ENCODE measurements at places on chromosomes 3 and 15.

DNA sequence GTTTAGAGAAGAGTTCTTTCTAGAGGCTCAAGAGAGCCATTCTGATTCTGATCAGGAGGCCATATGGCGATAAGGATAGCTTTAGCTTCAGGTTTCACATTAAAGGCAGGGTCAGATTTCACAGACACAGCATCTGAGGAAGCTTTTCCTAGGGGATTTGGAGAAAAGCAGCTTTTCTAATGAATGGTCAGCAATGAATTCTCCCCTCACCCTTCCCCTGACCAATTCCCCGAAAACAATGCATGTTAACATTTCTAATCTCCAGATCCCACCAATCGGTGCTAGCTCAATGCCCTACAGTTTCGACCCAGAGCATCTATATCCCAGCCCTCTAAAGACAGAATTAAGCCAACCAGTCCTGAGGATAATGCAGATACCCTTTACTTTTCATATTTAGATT, 9.8 kb downstream of the AGBL1 start:
- no peak for DNase-seq

DNA sequence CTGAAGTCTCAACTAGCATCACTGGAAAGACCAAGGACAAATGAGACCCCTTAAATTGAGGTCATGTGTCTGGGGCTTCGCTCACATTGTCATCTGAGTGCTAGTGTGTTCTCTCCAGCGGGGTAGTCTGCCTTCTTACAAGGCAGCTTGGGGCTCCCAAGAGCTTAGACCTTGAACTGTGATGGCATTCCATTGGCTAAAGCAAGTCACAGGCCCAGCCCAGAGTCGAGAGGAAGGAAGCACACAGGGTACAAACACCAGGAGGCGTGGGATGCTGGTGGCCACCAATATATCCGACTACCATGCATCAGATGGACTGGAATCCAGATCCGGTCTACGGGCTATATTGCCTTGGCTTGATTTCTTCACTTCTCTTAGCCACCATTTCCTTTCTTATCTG, 31.5 kb upstream of the DYNC1LI1 start:
- DNase-seq = no peak

DNA sequence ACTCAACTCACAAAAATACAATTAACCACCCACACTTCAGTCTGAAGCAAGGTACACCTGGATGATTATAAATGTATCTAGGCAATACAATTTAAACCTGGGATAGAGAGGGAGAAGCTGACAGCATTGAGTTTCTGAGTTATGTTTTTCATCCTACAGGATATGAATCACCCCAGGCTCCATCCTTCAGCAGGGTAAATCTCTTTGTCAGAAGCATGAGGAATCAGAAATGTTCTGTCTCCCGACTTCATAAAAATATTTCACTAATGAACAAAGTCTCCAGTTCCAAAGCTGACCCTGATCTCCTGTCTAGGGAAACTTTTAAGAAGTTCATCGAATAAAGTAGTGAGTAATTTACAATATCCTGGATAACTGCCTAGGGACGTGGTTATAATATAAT, 25.5 kb upstream of the FRMD4B start:
- no peak for DNase-seq

DNA sequence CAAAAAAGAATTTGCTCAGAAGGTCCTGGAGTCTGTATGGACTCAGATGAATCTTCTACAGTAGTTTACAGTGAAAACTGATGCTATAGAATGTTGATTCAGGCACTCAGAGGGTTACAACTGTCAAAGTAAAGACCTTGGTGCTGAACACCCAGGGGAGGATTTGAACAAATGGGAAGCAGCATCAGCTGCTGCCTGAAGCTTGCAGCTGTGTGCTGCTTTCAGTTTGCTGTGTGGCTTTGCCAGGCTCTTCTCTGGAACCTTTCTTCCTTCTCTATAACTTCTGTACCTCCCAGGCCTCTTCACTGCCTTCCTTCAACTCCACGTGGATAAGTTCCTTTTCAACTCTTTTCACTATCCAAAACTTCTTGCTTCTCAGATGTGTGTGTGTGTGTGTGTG, 214.2 kb downstream of the GRM7 start:
- DNase-seq = no peak

GRCh38 chr15:88661041-88661700, 22.4 kb downstream of the ISG20 start:
- no peak for DNase-seq

DNA sequence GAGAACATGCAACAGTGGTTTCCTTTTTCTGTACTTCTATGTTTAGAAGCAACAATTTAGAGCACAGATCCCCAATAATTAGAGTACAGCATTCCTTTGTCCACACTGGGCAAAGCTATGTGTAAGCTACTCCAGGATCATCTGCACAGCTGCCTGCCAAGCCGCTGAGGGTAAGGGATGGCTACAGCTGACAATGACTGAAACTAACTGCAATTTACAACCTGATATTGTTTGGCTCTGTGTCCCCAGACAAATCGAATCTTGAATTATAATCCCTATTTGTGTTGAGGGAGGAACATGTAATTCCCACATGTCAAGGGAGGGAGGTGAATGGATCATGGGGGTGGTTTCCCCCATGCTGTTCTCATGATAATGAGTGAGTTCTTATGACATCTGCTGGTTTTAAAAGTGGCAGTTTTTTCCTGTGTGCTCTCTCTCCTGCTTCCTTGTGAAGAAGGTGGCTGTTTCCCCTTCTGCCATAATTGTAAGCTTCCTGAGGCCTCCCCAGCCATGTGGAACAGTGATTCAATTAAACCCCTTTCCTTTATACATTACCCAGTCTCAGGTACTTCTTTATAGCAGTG, 54.8 kb upstream of the TNFSF10 start:
- no peak for DNase-seq

- no peak for DNase-seq
Measured at GRCh38 chr3:104388619-104389018, 978.1 kb upstream of the ALCAM start.

DNA sequence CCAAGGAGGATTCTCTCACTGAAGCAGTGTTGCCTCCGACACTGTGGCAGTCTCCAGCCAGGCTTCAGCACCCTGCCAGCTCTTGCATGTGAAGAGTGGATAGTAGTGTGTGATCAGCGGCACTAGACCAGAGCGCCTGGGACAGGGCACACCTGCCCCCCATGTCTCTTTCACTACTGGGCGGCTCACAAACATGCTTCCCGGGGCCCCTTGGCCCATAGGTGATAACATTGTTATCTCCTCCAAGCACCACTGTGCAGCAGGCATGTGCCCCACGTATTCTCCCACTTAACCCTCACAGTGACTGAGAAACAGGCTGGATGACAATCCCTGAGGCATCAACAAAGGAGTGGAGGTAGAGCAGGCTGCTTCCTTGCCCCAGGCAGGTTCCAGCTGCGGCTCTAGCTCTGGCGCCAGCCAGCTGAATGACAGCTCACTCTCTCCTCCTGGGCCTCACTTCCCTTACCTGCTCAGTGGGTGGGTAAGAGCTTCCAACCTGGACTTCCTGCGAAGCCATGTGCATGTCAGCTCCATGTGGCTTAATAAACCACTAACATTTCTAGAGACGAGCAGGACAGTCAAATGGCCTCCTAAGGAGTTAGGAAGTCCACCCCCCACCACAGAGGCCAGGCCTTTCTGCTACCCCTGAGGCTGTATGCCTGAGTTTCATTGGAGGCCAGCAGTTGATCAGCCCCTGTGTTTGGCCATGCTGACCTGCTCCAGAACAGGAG, 37.8 kb downstream of the KLF13 start:
- DNase-seq = no peak

- DNase-seq = no peak
Measured at GRCh38 chr15:101528917-101529299, 39.4 kb upstream of the PCSK6 start.

- DNase-seq = no peak
Measured at GRCh38 chr3:83968356-83968755, 990.4 kb upstream of the CADM2 start.

DNA sequence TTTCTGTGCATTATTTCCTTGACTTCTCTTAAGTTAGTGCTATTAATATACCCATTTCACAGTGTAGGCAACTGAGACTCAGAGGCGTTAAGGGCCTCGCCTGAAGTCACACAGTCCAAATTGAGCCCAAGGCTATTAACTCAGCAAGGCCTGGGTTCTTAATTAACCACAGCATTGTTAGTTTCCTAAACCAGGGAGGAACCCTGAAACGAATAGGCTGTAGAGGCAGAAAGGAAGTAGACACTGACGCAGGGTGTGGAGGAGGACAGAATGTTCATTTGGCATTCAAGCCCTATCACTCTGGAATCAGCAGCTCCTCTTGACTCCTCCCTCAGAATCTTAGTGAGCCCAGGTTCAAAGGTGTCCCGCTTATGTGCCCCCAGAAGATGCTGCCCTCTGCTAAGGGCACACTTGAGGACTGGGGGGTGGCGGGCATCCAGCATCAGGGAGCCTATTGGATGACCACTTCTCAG, 13.9 kb downstream of the ARHGEF3 start:
- no peak for DNase-seq

GRCh38 chr3:98807011-98807410, 43.9 kb downstream of the ST3GAL6 start:
- no peak for DNase-seq

DNA sequence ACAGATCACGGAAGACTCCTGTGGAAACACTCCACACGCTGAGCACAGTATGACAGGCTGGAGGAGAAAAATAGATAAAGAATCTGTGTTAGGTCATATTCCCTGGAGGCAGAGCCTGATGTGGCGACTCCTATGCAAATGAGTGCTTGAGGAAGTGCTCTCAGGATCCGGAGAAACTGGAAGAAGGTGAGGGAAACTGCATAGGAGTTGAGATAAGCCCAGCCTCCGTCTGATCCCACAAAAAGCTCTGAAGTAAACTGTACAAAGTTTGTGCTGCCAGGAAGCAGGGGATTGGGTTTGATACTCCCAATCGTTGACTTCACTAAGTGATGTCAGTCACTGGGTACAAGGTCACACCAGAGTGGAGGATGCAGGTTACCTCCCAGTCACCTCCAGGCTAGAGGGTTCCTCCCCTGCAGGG, 33.4 kb downstream of the OSBPL10 start:
- no peak for DNase-seq

DNA sequence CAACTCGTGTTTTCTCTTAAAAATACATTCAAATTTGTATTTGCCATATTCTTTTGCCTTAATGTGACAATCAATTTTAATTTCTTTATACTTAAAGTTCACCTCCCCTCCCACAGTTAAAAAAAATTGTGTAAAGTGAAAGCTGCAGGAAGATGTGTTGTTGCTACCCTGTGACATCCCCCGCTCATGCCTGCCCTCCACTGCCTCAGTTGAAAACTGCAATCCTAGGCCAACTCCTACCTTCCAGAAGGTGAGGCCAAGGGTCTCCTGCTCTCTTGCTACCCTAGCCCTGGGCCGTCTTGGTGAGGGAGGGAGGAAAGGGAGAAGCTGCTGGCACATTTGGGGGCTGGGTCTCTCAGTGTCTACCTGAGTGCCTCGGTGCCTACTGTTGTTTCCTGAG, 57.0 kb upstream of the CMTM7 start:
- DNase-seq = no peak

GRCh38 chr3:120749843-120750242, 7.3 kb downstream of the GTF2E1 start:
- DNase-seq = no peak

- no peak for DNase-seq
Measured at GRCh38 chr3:65674226-65674625, 364.5 kb downstream of the MAGI1 start.

GRCh38 chr15:85752124-85752475, 42.6 kb downstream of the KLHL25 start:
- DNase-seq = no peak

- no peak for DNase-seq
Measured at GRCh38 chr15:80444680-80445251, 40.6 kb downstream of the ARNT2 start.

DNA sequence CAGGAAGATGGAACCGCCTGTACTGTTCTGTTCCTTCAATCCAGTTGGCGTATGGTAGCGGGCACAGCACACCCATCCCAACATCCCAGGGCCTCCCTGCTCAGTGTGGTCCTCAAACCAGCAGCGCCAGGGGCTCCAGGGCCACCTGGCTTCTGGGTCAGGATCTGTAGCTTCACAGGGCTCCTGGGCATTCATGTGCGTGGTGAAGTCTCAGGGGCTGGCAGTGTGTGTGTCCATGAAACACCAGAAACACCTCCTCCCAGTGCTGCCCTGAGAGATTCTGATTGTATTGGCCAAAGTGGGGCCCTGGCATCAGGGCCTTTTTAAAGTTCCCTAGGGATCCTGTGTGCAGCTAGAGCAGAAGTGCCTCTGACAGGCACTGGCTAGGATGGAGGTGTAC, 42.1 kb downstream of the ABTB1 start:
- DNase-seq = no peak

- DNase-seq = no peak
Measured at GRCh38 chr3:98556164-98557130, 24.7 kb downstream of the GPR15 start.

DNA sequence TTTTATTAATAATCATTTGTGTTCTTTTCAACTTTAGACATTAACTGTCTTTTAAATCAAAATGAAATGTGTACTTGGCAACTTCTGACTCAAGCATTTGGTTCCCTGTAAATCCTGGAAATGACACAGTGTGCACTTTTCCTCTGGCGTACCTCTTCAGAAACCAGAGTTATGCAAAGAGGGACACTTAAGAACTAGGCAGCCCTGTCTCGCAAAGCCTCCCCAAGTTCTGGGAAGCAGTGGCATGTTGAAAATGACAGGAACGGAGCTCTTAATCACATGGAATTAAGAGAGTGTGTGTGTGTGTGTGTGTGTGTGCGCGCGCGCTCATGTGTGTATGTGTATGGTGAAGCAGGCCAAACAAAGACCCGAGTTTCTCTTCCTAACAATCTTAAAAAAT, 707.4 kb downstream of the MECOM start:
- DNase-seq = no peak

GRCh38 chr3:146313746-146314111, 62.8 kb upstream of the PLSCR4 start:
- no peak for DNase-seq

GRCh38 chr3:171249245-171249644, 211.0 kb downstream of the TNIK start:
- no peak for DNase-seq

DNA sequence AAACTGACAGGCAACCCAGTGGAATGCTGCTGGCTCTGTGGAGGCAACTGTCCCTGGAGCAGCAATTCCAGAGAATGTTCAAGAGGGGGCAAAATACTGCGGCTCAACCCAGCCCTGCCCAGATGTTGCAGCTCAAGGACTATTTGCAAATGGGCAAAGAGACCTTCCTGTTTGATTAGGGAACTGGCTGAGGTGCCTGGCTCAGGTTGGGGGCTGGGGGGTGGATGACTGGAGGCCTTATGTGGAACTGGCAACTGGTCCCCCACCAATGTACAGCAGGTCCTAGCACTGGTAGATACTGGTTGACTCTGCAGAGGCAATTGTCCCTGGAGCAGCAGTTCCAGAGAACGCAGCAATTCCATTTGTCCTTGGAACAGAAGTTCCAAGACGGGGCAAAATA, 302.5 kb downstream of the ZPLD1 start:
- no peak for DNase-seq
